Stimulated activated CD8-positive, alpha-beta memory T cell treated with anti-CD3 and anti-CD28 coated beads, Interleukin-7, amount 100 ng/mL, for 1 hour (primary cell): ENCODE measurements at places on chromosomes 4 and X.

GRCh38 chrX:68683580-68683979, 36.1 kb downstream of the STARD8 start:
- DNase-seq, result no peak

DNA sequence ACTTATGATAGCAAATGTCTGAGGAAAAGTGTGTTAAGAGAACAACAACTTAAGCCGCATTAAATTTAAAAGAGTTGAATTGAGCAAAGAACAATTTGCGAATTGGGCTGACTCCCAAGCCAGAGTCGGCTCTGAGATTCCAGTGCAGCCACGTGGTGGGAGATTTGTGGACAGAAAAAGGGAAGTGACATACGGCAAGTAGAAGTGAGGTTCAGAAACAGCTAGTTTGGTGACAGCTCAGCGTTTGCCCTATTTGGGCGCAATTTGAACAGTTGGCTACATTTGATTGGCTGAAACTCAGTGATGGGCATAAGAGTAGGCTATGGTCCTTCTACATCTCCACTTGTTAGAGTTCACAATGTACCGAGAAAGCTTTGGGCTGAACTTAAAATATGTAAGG, 124.0 kb downstream of the PRKX start:
- DNase-seq, result no peak

DNA sequence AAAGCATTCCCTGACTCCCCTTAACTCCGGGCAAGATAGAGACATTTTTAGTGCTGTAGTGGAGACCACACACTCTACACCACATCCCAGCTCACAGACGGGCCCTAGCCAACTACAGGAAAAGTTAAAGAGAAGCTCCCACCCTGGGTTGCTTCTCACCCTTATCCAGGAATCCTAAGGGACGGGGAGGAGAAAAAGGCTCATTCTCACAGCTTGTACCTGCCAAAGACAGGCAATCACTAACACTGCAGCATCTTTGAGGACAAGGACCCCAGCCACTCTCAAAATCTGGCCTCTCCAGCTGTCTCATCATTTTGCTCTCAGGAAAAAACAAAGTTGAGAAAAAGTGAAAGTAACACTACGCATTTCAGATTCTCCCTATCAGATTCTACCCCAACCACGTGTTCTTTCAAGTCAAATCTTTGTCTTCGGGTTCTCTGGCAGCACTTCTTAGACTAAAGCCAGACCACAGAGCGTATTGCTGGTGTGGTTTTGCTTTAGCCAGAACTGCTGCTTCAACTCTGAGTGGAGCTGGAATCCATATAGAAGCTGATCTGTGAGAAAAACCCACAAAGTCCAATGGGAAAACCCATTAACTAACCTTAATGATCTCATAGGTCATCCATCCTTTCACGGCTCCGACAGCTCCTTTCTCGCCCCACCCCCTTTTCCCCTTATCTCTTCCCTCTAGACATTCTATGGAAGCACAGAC, 605.9 kb upstream of the DIPK2B start:
- no peak for DNase-seq

- DNase-seq, result no peak
These were observed 8.6 kb downstream of the LCORL start for GRCh38 chr4:18012807-18013462.

DNA sequence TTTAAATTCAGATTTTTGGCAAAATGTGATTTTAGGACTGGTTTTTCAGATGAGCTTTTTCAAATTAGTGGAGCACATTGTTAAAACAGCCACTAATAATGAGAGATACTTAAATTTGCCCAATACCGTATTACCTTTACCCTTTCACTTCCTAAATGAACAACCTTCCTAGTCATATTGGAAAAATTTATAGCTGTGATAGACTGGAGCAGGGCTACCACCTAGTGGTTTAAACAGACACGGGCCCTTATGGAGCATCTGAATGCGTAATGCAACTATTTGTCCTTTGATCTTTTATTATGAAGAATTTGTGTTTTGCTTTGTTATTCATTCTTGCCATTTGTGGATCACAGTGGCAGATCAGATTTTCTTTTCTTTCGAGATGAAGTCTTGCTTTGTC, 72.7 kb downstream of the KDM6A start:
- no peak for DNase-seq

GRCh38 chrX:2608638-2609430, 82.3 kb upstream of the CD99 start:
- DNase-seq, result peak; percentile 68

GRCh38 chr4:152666946-152667345, 12.9 kb downstream of the TMEM154 start:
- DNase-seq, result no peak

- DNase-seq, result no peak
These were observed 336.7 kb upstream of the GNPDA2 start for GRCh38 chr4:45062935-45063545.

DNA sequence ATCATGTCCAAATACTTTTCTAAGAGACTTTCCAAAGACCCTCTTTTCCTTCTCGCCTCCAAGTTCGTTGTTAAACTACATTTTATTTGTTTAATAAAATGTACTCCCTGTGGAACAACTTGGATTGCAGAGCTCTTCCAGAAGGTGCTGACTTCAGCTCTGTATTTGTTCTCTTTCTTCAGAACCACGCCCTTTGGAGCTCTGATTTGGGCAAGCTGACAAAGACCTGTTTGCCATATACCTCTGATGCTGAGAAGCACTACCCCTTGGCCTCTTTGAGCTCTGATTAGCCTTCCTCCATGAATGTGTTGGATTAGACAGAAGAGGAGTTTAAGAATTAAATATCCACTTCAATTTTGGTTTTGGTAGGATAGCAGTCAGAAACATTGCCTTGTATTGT, 815.1 kb upstream of the POU3F4 start:
- no peak for DNase-seq

GRCh38 chr4:44916411-44916810, 190.1 kb upstream of the GNPDA2 start:
- no peak for DNase-seq
